T47D (cell line): ENCODE measurements at places on chromosomes 5 and 9.
A peak's percentile ranks its signal among the peaks of the same experiment; 100 is the strongest.

- DNase-seq: no peak
Measured at GRCh38 chr5:180600554-180601041, 9.3 kb upstream of the SCGB3A1 start.

- no peak for DNase-seq
Measured at GRCh38 chr5:3375586-3376311, 219.9 kb upstream of the IRX1 start.

DNA sequence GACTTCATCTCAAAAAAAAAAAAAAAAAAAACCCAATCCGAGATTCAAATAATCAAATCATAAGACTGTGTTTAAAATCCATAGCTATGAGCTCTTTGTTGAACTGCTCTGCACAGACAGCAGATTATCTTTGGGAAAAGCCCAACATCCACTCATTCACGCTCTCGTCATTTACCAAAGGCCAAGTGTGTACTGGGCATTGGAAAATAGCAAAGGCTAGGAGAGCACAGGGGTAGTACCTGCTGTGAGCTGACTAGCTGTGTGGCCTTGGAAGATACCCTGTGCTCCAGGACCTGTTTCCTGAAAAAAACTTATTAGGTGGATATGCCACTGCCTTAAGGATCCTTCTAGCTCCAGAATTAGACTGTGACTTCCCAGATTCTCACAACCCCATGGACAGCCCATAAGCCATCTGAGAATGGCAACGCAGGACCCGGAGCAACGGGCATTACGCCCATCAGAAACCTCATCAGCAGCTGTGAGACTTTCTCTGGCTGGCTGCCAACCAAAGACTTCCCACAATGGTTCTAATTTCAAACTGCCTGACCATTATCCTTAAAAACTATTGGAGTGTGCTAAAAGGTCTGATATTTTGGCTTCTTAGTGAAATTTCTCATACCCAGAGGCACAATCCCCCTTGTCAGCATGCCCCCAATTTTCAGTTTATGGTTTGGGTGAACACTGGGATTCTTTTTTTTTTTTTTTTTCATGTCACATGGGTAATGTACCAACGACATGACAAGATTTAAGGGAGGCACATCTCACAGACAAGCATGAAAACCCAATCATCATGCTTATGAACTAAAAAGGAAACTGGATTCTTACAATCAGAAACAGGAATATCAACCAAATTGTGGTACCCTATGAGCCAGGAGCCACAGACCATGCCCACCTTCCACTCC is 16.8 kb downstream of the SERINC5 start:
- DNase-seq: no peak

- no peak for DNase-seq
Measured at GRCh38 chr5:181163487-181164075, 16.2 kb downstream of the OR2V2 start.

- DNase-seq: peak; percentile 26
Measured at GRCh38 chr5:99104538-99105132, 175.8 kb upstream of the CHD1 start.

DNA sequence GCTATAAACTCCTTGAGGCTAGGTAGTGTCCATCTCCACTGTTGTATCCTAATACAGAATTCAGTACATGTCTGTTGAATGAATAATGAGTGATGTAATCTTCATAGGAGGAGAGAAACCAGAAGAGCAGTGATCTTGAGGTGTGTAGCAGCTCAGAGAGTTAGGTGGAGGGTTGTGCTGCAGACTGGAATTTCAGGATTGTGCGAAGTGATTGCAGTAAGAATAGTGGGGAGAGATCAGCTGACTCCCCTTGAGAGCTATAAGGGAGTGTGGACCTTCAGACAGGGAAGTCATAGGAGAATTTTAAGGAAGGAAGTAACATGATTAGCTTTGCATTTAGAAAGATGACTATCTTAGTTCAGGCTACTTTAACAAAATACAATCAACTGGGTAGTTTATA is 4.4 kb downstream of the SNX24 start:
- DNase-seq: no peak

DNA sequence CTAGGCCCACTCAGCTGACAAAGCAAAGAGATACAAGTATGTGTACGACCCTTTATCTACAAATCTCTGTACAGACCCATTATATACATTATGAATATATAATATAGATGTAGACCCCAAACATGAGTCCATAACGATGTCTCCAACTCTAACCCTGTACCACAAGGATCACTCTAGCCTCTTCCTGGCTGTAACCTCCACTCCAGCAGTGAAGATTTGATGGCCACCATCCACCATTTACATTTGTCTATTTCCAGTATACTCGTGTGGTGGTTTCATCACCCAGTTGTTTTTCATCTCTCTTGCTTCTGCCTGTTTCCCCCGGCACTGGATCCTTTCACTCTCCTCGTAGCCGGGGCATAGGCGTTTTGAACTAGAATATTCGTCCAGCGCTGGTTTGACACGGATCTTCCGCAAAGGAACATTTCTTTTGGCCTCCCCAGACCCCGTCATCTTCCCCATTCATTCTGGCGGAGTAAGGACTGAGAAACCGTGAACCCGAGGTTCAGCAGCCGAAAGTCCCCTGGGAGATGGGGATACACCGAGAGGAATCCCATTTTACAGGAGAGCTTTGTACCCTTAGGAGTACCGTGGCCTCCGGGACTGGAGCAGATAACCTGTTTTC is 828 bp upstream of the TRIO start:
- no peak for DNase-seq

GRCh38 chr9:121452085-121452484 is 47.6 kb downstream of the GGTA1 start:
- no peak for DNase-seq

GRCh38 chr9:133453651-133454050 is 6.1 kb upstream of the CACFD1 start:
- DNase-seq: no peak

DNA sequence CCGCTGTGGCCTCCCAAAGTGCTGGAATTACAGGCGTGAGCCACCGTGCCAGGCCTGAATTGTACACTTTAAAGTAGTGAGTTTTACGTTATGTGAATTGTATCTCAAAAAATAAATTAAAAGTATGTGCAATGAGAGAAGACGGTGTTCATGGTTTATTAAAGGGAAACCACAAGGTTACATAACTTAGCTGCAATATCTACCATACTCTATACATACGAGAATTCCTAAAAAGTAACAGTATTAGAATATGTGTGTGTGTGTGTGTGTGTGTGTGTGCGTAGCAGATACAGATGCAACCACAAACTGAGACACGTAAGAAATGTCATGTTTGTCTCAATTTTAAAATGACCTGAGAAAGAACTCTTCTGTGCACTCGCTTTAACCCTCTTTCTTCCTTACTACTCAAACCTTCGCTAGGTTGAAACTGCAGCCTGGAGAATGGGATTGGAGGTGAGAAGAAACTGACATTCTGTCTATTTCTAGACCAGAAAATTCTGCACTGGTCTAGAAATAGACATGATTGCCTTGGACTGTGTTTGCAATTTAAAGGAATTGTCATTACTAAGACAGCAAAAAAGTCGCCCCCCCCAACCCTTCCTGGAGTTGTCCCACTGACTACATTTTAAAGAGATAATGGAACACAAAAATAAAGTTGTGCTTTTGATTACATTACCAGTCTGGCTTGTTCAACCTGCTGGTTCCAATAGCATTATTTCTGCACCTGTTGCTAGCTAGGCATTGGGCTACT is 167.0 kb downstream of the RGS3 start:
- no peak for DNase-seq

DNA sequence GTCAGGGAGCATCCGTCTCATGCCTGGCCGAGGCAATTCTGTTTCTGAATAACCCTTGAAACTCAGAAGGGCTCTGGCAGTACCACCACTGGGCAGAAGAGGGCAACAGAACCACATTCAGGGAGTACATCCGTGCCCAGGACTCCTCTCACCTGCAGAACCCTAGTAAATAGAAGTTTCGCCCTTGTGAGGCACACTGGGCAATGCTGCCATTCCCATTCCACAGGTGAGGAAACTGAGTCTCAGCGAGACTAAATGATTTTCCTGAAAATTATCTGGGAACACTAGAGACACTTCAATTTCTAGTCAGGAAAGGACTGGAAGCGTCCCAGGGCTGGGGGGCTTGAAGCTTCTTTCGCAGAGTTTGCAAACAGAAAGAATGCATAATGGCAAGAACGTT is 74.7 kb downstream of the FGF1 start:
- DNase-seq: peak; percentile 76

DNA sequence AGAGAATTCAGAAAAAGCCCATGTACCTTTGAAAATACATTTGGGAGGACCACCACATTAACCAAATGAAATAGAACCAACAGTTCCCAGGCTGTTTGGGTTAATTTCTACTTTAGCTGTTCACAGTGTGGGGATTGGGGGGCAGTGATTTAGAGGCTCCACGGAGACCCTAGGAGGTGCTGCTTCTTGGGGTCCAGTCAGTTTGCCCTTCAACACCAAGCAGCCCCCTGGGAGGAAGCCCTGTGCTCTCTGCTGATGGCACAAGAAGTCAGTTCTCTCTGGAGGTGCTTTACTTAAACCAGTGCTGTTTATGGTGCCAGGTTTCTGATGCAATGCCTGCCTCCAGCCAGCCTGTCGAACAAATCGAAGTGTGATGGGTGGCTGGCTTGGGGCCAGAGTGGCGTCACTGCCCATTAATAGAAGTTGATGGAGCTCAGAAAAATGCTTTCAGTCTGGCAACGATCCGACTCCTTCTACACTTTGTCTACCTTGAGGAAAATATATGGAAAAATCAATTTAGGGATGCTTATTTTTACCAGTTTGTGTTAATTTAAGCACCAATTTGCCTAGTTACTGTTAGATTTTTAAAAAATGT is 134.0 kb downstream of the SNX18 start:
- DNase-seq: peak; percentile 65

DNA sequence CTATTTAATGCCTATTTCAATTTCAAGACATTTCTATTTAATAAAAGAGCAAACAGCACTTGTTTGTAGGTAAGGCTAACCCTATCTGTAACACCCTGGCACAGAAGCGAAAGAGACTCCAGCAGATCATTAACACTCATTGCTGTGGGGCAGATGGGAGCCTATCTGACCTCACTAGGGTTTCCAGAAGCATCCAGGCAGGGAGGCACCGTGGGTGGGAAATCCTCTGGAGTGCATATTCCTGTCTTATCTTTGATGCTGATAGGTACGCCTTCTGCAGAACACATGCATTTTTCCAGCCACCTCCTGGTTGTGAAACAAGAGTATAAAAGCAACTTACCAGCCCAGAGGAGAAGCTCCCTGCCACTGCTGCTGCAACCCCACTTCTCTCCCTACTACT is 233.7 kb downstream of the GLIS3 start:
- DNase-seq: no peak
